ENCODE measurements at places on chromosomes 7 and 10.
A peak's percentile ranks its signal among the peaks of the same experiment; 100 is the strongest.

DNA sequence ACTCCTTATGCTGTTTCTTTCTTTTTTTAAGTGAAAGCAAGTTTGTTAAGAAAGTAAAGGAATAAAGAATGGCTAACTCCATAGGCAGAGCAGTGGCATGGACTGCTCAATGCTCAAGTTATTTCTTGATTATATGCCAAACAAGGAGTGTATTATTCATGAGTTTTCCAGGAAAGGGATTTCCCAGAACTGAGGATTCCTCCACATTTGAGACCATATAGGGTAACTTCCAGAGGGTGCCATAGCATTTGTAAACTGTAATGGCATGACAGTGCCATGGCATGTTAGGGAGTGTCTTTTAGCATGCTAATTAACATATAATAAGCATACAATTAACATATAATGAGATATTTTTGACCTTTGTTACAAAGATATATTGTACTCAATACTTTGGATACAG is 1034.5 kb upstream of the PHF14 start:
- no peak for DNase-seq

DNA sequence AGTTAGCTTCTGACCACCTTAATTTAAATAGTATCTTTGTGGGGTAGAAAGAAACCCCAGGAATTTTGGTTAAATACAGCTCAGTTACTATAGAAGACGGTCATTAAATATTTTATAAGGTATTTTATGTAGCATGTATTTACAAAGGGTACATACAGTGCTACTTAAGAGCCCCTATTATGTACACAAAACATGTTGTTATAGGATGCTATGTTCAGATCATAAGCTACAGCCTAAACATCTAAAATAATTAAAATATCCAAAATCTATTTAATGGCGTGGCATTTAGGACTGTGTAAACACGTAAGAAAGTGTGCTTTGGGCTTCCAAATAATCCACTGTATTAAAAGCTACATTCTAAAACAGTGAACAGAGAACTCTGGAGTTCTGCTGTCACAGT is 39.4 kb upstream of the DLX5 start:
- DNase-seq: no peak

GRCh38 chr10:79047875-79048638 is 20.7 kb upstream of the ZMIZ1 start:
- DNase-seq: peak; percentile 38

GRCh38 chr10:57165671-57166070 is 804.6 kb upstream of the ZWINT start:
- no peak for DNase-seq

DNA sequence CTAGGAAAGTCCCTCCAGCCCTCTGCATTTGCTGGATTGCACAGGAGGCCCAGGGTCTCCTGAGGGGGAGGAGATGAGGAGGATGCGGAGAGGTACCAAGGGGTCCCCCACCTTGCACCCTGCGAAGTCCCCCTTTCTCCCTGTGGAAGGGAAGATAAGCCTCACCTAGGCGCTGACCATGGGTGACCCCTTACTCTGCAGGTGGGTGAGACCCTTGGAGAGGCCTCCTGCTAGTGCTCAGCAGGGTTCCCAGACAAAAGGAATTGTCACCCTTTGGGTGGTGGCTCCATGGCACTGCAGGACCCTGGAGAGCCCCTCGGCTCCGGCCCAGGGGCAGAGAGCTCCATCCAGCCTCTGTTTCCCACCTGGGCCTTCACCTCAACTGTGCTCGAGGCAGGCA is 107.0 kb upstream of the RET start:
- DNase-seq: no peak

- DNase-seq: no peak
Measured at GRCh38 chr10:124152139-124153022, 59.0 kb upstream of the CHST15 start.

- no peak for DNase-seq
Measured at GRCh38 chr7:92748495-92748894, 87.9 kb downstream of the CDK6 start.

DNA sequence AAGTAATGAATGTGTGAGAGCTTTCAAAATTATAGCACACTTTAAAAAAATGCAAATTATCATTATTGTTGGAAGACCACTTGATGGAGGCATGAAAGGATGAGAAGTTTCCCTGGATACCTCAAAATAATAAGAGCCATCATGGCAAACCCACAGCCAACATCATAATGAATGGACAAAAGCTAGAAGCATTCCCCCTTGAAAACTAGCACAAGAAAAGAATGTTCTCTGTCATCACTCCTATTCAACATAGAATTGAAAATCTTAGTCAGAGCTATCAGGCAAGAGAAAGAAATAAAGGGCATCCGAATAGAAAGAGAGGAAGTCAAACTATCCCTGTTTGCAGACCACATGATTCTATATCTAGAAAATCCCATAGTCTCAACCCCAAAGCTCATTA is 887.2 kb upstream of the LRRTM3 start:
- no peak for DNase-seq

GRCh38 chr7:143327903-143328302 is 12.0 kb downstream of the CLCN1 start:
- DNase-seq: no peak
